Muscle of back (tissue), 13 donors: ENCODE measurements at places on chromosomes 6 and 20. TPM values are rescaled to one million over a fixed set of nuclear protein-coding genes. Genes with fewer than 3 reads are reported as not detected.

GRCh38 chr20:51335329-51335841 lies 207.1 kb downstream of the NFATC2 start:
- peak; percentile 99 for DNase-seq

DNA sequence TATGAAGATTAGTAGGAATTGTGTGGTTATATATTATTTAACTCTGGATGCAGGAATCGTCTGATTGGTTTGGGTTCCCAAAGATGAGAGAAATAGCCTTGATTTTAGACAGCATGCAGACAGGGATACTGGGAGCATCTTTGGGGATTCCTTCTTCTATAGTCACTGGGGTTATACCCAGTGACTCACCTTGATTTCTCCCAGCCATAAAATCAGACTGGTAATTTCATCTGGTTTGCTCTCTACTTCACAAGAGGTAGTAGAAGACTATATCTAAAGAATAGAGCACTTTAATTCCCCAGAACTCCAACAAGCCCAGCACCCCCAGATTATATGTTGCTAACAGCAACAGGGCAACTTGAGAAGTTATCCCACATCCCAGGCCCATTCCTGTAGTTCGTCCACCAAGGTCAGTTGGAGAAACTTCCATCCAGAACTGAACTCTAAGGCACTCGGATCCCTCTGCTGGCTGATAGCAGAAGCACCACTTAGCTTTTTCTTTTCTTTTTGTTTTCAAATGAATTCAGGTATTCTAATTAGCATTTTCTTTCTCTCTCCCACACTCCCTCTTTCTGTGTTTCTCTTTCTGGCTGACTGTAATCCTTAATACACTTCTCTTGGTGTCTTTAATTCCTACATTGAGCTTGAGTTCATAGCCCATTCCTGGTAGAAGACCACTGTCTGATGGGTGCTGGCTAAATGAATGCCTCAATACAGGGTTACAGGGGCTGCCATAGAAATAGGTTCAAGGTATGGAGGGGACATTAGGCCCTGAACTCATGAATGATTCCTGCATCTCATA lies 20.4 kb upstream of the EFHC1 start:
- no peak for DNase-seq

DNA sequence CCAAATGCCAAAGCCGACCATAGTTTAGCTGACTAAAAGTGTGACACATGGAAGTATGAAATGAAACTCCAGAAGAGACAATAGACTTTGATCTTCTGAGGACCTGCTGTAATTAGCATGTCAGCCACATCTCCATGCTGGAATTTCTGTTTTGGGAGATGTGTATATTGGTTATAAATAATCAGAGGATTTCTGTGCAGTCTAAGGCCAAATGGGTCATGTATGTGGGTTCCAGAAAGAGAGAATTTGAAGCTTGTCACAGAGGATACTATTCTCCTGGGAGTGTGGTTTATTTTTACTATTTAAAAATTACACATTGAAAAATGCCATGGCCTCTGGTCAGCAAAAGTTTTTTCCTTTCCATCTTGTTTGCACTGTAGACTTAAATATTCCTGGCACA lies 405.5 kb upstream of the PLCB4 start:
- DNase-seq = no peak

DNA sequence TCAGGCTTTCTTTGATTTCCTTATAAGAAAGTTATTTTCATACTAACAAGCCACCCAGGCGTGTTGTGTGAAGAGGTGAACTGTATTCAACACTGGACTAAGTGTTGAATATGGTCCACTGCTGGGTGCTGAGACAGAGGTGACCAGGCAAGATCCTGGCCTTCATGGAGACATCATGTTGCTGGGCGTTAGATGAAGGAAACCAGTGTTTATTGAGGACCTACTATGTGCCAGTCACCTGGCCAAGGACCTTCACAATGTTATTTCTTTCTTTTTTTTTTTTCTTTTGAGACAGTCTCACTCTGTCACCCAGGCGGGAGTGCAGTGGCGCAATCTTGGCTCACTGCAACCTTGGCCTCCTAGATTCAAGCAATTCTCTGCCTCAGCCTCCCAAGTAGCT lies 1.9 kb upstream of the TREML1 start:
- no peak for DNase-seq

DNA sequence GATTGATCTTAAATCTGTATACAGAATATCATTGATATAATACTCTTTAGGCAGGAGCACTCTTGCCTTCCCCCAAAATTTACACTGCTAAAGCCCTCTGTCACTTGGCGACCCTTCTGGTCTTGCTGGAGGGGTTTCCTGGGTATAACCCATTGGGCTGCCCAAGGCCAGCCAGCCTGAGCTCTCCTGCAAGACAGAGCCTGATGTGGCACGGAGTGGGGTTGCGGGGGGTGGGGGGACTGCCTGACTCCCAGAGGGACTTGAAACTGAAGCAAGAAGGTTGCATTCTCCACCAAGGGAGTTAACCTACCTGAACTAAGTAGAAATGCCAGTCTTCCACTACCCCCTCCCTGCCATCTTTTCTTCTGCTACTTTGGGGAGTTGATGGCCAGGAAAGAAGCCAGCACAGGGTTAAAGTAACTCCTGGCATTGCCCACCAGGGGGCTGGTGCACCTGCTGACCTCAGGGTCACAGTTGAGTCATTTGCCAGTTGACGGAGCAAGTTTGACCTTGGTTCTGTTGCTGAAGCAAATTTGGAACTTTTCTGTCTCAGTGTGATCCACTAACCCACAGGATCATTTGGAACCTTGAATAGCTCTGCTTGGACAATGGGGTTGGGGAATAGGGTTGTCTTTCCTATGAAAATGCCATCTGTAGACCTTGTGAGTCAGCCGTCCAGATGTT lies 79.4 kb downstream of the ASXL1 start:
- DNase-seq = no peak

DNA sequence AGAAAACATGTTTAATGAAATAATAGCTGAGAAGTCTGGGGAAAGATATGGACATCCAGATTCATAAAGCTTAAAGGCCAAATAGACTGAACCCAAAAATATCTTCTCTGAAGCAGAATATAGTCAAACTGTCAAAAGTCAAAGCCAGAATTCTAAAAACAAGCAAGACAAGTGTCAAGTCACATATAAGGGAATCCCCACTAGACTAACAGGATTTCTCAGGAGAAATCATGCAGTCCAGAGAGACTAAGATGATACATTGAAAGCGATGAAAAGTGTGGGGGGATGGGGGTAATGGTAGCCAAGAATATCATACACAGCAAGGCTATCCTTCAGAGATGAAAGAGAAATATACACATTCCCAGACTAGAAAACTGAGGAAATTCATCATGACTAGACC lies 112.4 kb upstream of the RUNX2 start:
- DNase-seq = no peak

GRCh38 chr20:46031014-46031569 lies 2.1 kb downstream of the SLC12A5 start:
- no peak for DNase-seq

GRCh38 chr6:78911218-78911940 lies 44.0 kb downstream of the IRAK1BP1 start:
- no peak for DNase-seq

SMLR1 gene
- not detected for polyA plus RNA-seq

YWHAB gene
- polyA plus RNA-seq = 99.9 TPM

KIAA0408 gene
- polyA plus RNA-seq = 17.3 TPM

TUBB2B gene
- polyA plus RNA-seq = 65.5 TPM

PNLDC1 gene
- polyA plus RNA-seq = 0.19 TPM

HLA-DOB gene
- not detected for polyA plus RNA-seq

VPS52 gene
- polyA plus RNA-seq = 50.1 TPM
